ENCODE measurements at places on chromosomes 6 and 20. TPM values are rescaled to one million over a fixed set of nuclear protein-coding genes. Genes with fewer than 3 reads are reported as not detected.

DNA sequence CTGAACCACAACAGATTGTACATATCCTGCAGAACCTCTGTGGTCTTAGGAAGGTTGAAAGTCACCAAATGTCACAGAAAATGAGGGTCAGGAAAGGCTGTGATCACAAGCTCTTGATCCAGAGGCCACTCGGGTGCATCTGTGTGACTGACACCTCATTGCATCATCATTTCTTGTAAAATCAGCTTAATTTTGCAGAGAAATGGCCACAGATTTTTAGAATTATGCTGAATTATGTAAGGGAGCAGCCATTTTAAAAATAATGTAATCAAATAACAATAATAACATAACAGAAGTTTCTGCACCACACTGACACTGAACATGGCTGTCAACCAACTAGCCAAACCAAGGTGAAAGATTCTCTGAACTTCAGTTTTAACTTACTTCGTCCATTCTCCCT lies 32.5 kb upstream of the PRND start:
- H3K4me3 ChIP-seq, result no peak overlapping the region
- peaks cover 4% of the 10 kb centered on the region for H3K4me1 ChIP-seq
- peaks cover 2% of the 10 kb centered on the region for H3K27me3 ChIP-seq
- DNase-seq, result no peak
- H3K36me3 ChIP-seq, result no peaks in the 10 kb centered on the region

DNA sequence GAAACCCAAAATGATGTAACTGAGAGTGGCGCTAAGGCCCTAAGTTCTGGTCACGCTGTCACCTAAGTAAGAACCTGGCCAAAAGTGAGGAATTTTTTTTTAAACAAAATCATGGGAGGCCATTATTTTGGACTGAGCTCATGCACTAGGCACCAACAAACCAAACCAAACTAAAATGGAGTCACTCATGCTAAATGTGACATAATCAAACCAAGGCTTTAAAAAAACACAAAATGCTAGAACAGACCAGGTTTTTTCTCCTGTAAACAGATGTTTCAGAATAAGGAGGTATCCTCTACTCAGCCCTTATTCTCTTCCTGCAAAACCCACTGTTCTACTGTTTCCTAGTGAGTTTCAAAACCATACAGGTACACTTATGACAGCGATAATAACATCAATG lies 1.1 kb upstream of the C6orf89 start:
- H3K36me3 ChIP-seq, result no peaks in the 10 kb centered on the region
- no peak overlapping the region for H3K4me3 ChIP-seq
- no peak overlapping the region for H3K27ac ChIP-seq
- DNase-seq, result no peak
- H3K27me3 ChIP-seq, result no peaks in the 10 kb centered on the region

DNA sequence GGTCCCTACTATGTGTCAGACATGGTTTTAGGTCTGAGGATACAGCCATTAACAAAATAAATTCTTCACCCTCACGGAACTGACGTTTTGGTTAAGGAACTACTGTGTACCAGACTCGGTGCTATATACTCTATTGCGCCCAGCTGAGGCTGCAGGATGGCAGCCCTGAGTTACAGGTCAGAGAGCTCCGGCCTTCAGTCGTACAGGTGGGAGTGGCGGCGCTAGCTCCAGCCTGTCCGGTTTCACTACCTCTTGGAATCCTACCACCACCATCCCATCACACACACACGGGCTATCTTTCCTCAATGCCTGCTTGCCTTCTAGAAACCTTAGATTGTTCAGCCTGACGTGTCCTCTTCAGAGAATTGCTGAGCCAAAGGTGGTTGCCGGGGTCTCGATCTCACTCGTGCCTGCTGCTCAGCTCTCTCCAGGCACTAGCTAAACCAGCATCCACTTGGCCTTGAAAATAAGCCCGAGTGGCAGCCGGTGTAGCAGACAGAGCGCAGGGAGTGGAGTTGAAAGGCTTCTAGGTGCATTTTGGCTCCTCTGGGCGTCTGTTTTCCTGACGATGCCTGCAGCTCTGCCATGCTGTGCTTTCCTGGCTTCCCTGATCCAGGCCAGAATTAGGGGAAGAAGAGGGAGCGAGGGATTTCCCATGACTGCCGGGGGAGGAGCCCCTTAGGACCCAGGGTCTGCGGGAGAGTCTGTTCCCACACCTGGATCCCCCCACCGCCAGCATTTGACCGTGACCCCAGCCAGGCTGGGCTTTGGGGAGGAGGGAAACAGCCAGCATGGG lies 1.1 kb upstream of the TCF15 start:
- no peak overlapping the region for H3K27ac ChIP-seq
- H3K4me3 ChIP-seq, result no peak overlapping the region
- no peaks in the 10 kb centered on the region for H3K36me3 ChIP-seq
- no peak for DNase-seq
- peaks cover 63% of the 10 kb centered on the region for H3K27me3 ChIP-seq

DNA sequence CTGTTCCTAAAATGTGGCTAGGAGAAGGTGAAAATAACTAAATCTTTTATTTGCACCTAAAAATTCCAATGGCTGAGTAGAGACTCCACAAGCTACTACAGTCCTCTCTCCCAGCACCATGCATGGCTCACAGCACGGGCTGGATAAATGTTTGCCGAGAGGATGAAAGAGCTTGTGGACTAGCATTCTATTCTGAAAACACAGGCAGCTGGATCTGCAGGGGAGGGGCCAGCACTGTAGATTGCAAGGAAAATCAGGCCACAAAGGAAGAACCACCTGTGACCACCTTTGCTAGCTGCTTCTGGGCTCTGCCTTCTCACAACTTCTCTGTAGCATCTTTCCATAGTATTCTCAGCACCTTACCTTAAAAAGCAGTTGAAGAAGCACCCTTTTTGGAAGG lies 46.6 kb downstream of the CLIC5 start:
- H3K27me3 ChIP-seq, result no peaks in the 10 kb centered on the region
- H3K4me1 ChIP-seq, result no peaks in the 10 kb centered on the region

GRCh38 chr6:7866526-7866925 lies 44.1 kb downstream of the TXNDC5 start:
- H3K27ac ChIP-seq, result no peak overlapping the region
- no peaks in the 10 kb centered on the region for H3K27me3 ChIP-seq
- H3K4me3 ChIP-seq, result no peak overlapping the region
- no peaks in the 10 kb centered on the region for H3K4me1 ChIP-seq
- DNase-seq, result no peak

- H3K4me3 ChIP-seq, result no peak overlapping the region
- no peaks in the 10 kb centered on the region for H3K4me1 ChIP-seq
- no peaks in the 10 kb centered on the region for H3K27me3 ChIP-seq
- no peak for DNase-seq
These were observed 24.8 kb downstream of the COL20A1 start for GRCh38 chr20:63317601-63318291.

TMEM217 gene
- 4.0 TPM for polyA plus RNA-seq

MAFB gene
- 26.1 TPM for polyA plus RNA-seq
